Suprapubic skin (tissue), 4 donors: ENCODE measurements at places on chromosomes 2 and 18.

- no peak for DNase-seq
These were observed 21.3 kb downstream of the WDSUB1 start for GRCh38 chr2:159265171-159265576.

GRCh38 chr2:218889937-218890336 is 9.3 kb downstream of the WNT10A start:
- no peak for DNase-seq

- DNase-seq: no peak
These were observed 43.6 kb upstream of the PGAP1 start for GRCh38 chr2:196970099-196970498.

DNA sequence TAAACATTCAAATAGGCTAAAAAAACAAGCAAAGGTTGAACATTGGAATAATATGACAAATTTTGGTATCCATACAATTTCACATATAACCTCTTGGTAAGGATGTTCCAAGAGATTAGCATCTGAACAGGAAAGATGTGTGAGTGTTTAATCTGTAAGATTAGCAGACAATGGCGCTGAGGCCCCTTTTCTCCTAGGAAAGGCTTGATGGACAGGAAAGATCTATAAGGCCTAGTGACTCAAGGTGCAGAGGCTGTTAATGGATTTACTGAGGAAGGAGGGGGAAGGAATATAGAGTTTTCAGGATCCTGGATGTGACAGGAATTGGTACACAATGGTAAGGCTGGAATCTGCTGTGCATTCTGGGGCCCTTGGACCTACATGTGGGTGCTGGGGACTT is 48.1 kb upstream of the SMAD2 start:
- DNase-seq: no peak

- DNase-seq: no peak
These were observed 692.0 kb upstream of the ID2 start for GRCh38 chr2:7989823-7990222.

DNA sequence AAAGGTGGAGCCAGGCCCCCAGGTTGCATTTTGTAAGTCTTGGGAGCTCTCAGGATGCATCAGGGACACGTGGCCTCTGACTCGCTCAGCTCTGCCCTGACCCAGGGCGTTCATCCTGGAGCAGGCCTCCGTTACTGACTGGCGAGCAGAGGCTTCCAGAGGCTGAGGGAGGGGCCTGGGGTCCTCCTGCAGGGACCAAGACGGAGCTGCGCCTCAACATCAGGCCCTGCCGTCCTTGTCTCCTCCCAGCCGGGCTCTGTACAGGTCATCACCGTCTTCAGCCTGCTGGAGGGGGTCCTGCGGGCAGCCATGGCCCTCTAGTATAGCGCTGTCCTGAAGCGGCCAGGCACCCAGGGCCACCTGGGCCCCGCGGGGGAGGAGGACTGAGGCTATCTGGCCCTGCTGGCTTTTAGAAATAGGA is 10.2 kb upstream of the ALPP start:
- peak; percentile 72 for DNase-seq

- DNase-seq: no peak
These were observed 92.5 kb downstream of the SP3 start for GRCh38 chr2:173872714-173873113.

DNA sequence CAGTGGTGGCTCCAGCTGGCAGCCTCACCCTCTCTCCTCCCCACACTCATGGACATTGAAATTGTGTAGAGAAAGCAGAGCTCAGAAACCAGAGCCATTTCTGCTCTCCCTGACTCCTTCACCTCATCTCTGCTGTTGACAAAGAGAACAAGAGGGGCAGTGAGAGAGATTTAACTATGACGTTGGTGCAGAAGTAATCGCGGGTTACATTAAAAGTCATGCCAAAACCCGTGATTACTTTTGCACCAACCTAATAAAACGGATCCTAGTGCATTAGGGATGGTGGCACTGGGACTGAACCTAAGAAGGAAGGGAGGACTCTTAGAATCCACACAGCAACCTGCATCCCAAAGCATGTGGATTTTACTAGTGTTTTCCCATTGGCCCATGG is 113.3 kb upstream of the CDC42EP3 start:
- no peak for DNase-seq

DNA sequence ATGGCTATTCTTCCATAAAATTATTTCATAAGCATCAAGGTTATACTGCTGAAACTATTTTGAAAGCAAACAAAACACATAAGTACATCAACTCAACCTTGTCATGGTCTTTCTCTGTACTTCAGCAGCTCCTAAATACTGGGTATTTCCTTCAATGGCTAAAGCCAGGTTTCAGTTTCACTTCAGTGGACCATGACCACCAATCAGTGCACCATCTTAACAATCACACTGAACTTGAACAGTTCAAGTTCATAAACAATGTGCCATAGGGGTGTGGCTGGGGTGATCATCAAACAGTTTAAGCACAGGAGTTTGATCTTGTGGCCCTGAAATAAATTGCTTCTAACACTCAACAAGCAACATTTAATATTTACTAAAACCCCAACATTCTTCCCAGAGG is 124.1 kb upstream of the FIGN start:
- DNase-seq: no peak
